ENCODE measurements at places on chromosomes 6 and 20.
A peak's percentile ranks its signal among the peaks of the same experiment; 100 is the strongest.

DNA sequence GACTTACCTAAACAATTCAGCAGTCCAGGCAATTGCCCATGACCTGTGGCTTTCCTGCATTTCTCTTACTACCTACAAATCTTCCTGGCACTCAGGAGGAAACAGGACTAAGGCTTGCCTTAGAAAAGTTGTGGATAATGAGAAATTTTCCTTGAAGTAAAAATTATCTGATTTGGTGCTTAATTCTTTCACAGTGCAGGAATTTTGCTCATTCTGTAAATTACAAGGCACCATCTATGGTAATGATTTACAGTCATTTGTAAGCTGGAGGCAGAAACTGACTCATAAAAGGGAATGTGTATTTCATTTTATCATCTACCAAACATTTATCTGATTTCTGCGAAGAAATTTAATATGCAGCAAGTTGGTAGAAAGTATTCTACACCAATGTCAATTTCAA lies 211.5 kb upstream of the FKBP1C start:
- DNase-seq = no peak

- no peak for DNase-seq
Measured at GRCh38 chr6:128067446-128068118, 166.7 kb upstream of the THEMIS start.

- DNase-seq = no peak
Measured at GRCh38 chr6:43936476-43936875, 166.5 kb downstream of the VEGFA start.

GRCh38 chr20:41242807-41243206 lies 74.7 kb downstream of the ZHX3 start:
- no peak for DNase-seq

DNA sequence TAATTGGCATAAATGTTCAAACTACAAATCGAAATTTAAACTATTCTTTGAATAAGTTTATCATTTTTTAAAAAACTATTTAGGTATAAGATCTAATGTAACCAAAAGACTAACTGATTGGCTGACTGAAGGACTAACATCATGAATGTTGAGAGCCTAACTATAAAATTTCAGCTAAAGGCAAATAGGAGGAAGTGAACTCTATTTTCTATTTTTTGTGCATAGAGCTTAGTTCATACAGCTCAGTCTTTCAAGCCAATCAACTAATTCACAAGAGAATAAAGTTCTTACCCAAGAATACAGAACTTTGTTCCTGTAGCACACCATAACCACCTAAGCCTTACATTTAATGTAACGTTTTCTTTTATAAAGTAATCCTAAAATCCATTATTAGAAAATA lies 46.3 kb upstream of the STXBP5 start:
- no peak for DNase-seq

DNA sequence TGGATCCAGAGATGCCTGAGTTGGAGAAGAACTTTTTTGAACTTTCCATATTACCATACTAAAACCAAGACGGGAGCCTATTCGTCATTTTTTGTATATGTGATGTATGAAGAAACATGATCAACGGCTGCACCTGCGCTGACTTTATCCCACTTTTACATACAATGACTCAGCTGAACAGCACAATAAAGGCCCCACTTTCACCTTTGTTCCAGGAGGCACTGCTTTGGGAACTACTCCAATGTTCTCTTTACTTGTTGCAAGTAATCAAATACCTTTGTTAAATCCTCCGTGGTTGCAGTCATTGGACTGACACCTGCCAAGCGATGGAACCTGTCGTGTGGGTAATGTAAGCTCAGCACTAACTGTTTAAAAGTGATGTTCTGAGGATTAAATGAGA lies 17.3 kb upstream of the BTN3A2 start:
- no peak for DNase-seq

GRCh38 chr20:21167261-21167660 lies 41.4 kb downstream of the KIZ start:
- no peak for DNase-seq

DNA sequence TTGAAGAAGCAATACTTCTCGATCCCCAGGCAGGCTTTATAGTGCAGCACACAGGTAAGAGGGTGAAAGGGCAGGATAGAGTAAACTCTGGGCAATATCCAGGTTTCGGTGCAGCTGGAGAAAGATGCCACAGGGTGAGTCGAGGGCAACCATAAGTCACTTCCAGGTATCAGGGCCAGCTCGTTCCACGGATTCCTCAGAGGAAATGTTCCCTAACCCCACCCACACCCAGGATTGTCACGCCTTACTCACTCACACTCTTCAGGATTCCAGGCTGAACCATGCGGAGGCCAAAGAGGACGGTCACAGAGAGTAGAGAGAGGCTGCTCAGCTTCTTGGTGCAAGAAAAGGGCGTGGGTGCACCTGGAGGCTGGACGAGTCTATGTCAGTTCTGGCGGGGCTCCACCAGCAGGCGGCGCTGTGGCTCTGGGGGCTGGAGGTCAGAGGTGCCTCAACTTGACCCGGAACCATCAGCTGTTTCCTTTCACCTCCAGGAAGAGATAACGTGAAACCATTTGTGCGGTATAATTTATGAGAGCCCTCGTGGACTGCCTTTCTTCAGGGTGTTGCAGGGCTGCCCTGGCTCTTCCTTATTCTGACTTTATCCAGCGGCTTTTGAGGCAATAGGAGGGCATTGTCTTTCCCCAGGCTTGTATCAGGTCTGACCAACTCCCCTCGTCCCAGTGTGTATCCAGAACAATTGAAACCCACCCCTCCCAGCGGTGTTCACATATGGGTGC lies 14.5 kb upstream of the WFDC12 start:
- peak; percentile 42 for DNase-seq

- no peak for DNase-seq
Measured at GRCh38 chr6:85912582-85912981, 269.9 kb upstream of the SYNCRIP start.

DNA sequence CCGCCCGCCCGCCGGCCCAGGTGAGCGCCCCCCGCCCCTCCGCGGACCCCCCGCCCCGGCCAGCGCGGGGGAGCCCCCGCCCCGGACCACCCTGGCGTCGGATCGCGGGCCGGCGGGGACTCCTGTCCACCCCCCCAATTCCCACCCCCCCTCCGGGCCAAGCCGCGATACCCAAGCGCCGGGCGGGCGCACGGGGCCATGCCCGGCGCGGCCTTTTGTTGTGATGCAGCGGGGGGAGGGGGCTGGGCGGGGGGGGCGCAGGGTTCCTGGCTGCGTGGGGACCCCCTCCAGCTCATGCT lies 245 bp downstream of the SRC start:
- DNase-seq = no peak

DNA sequence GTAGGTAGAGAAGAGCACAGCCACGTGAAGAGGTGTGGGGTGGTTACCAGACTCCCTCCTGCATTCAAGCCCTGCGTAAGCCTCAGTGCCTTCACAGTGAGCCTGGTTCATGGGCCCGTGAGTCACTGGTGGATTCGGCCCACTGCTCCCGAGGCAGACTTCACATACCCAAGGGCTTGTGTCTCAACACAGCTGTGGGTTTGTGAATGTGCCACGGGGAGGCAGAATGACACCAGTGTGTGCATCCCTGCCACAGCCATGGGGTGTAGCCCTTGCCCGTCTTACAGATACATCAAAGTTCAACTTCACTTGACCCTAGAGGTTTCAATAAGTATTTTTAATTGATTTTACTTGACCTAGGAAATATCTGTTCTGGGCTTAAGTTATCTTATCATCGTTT lies 108.5 kb downstream of the MAP3K4 start:
- DNase-seq = no peak

- DNase-seq = no peak
Measured at GRCh38 chr20:39990692-39991091, 698.3 kb downstream of the MAFB start.

GRCh38 chr6:56148488-56149186 lies 98.7 kb downstream of the COL21A1 start:
- no peak for DNase-seq

GRCh38 chr20:32970115-32970972 lies 33.9 kb downstream of the SUN5 start:
- no peak for DNase-seq

DNA sequence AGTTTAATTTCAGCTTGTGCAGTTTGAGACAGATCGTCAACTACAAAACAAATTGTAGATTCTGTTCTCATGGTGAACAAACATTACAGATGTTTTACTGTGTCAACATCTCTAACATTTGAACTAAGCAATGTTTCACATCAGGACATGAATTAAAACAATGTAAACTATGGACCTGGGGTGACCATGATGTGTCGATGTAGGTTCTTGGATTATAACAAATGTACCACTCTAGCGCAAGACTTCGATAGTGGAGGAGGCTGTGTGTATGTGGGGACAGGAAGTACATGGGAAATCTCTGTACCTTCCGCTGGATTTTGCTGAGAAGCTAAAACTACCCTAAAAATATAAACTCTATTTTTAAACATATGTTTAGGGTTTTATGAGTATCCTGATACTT lies 17.1 kb downstream of the HIVEP2 start:
- no peak for DNase-seq

GRCh38 chr6:125392682-125393081 lies 90.9 kb upstream of the HDDC2 start:
- no peak for DNase-seq

- DNase-seq = no peak
Measured at GRCh38 chr6:41272591-41273240, 13.8 kb downstream of the TREM1 start.

DNA sequence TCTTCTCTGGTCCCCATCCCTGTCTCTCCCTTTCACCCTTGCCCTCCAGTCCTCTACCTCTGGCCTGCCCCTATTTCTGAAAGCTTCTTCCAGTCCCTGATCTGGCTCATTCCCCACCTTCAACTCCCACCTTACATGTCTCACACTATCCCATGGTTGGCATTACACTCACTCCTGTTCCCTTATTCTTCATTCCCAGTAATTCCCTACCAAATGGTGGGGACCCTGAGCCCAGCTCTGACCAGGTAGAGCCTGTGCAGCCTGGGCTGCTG lies 6.4 kb downstream of the TP53INP2 start:
- no peak for DNase-seq

GRCh38 chr6:136249336-136249735 lies 775 bp downstream of the MTFR2 start:
- DNase-seq = no peak

GRCh38 chr6:35049156-35049735 lies 91.9 kb downstream of the TCP11 start:
- DNase-seq = no peak

DNA sequence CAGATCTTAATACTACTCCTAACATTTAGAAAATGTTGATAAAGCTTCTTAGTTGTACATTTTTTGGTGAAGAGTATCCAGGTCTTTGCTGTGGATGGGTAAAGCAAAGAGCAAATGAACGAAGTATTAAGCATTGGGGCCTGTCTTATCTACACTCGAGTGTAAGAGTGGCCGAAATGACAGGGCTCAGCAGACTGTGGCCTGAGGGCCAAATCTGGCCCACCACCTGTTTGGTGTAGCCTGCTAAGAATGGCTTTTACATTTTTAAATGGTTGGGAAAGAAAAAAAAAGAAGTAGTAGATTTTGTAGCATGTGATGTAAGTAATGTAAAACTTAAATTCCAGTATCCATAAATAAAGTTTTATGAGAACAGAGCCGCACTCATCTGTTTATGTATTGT lies 19.4 kb upstream of the MAPK13 start:
- no peak for DNase-seq

GRCh38 chr20:12020846-12021245 lies 103.2 kb downstream of the BTBD3 start:
- no peak for DNase-seq

DNA sequence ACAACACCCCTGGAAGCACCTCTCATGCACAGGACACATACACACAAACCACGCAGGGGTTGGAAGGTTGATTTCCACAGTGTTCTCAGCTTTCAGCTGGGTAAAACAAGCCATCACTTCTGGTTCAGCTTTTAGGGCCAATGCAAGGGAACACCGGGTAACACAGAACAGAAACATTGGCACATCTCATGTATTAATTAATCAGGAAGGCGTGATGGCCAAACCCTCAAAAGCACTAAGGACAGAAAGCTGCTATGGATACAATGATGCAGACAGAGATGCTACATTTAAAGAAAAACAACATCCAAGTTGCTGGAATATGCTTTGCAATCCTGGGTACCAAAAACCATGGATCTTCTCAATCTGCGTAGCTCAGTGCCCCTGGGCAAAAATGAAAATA lies 104.3 kb upstream of the BEND6 start:
- DNase-seq = no peak

- DNase-seq = no peak
Measured at GRCh38 chr20:59411170-59411569, 110.8 kb downstream of the EDN3 start.

DNA sequence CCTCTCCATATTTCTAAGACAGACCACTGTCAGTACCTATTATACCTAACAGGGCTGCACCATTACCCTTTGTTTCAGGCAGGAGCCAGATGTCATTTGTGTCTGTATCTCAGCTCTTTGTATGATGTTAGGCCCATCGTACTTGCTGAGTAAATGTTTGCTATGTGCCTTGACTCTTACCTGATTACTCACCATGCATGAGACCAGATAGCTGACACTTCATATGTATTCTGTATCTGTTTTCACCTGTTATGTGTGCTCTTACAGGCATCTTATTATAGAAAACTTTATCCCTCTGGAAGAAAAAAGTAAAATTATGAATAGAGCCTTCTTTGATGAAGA lies 31.7 kb upstream of the ASXL1 start:
- DNase-seq = no peak

DNA sequence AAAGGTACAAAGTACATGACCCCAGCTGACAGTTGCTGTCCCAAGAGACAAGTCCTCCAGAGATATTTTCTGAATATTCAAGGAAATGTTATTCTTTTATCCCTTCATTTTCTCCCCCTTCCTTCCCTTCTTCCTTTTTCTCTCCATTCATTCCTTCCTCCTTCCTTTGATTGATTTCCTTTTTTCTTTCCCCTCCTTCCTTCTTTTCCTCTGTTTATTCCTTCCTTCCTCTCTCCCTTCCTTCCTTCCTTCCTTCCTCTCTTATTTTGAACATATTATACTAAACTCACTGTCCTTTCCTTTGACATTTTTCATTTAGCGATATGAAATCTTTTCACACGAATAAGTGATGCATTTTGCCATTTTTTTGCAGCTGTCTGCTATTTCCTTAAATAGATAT lies 73.2 kb upstream of the HDDC2 start:
- DNase-seq = no peak

- DNase-seq = no peak
Measured at GRCh38 chr6:114941078-114941477, 598.3 kb upstream of the HS3ST5 start.

DNA sequence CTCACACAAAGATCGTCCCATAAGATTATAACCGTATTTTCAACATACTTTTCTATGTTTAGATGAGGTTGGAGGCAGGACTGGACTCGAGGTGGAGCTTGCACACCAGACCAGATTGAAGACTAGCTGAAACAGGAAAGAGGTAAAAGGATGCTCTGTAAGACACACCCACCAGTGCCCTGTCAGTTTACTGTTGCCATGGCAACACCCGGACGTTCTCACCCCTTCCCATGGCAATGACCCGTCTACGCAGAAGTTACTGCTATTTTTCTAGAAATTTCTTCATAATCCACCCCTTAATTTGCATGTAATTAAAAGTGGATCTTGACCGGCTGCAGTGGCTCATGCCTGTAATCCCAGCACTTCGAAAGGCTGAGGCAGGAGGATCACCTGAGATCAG lies 13.6 kb upstream of the SRSF6 start:
- DNase-seq = no peak

- DNase-seq = no peak
Measured at GRCh38 chr6:112087916-112088315, 525 bp downstream of the FAM229B start.

GRCh38 chr6:149410557-149410956 lies 10.5 kb downstream of the SUMO4 start:
- no peak for DNase-seq

GRCh38 chr6:95593025-95593424 lies 15.7 kb downstream of the MANEA start:
- DNase-seq = no peak
